Fibroblast of lung (primary cell): ENCODE measurements at places on chromosomes 2 and 18.

DNA sequence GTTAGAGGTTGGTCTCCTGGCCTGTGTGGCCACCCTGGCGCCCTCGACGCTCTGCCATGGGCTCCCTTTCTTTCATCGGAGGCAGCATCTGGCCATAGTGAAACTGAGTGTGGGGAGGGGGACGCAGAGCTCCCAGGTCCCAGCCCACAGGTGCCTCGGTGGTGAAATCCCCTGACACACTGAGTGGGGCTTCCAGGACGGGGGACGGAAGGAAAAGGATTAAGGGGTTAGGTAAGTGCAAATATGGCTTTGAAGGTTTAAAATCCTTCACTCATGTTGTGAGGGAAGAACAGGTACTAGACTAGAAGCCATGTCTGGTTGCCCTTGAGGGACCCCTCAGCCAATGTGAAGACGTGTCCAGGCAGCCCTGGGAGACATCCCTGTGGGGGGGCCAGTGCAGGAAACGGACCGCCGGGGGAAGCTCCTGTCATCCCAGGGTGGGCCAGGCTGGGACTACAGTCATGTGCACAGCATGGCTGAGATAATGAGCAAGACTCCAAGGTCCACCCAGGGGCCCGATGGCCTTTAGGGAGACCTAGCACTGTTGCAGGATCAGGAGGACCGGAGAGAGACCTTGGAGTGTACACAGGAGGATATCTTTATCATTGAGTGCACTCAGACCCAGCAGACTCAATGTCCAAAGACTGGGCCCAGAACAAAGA is 36.3 kb downstream of the RTP5 start:
- no peak for DNase-seq

- no peak for DNase-seq
Measured at GRCh38 chr2:85888020-85888683, 638 bp downstream of the ST3GAL5 start.

DNA sequence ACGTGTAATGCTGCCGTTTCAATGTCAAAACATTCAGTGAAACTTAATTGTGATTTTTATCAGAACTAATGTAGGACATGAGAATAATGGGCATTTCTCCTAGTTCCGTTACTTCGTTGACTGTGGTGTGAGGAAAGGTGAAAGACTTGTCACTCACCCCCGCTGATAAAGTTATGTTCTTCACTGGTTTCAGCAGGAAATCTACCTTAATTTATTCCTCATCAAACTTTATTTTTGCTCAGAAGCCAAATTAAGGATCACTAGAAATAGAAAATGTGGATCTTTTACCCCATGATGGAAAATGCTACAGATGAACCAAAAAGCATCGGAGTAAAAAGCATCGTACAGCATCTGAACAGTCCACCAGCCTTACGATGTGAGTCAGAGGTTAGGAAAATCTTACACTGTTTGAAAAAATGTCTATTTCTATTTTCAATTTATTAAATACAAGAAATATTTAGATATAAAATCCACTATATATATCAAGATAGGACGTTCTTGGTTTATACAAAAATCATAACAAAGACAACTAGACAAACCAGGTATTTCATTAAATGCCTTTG is 1.0 kb upstream of the ROCK1 start:
- DNase-seq, result peak; percentile 9

DNA sequence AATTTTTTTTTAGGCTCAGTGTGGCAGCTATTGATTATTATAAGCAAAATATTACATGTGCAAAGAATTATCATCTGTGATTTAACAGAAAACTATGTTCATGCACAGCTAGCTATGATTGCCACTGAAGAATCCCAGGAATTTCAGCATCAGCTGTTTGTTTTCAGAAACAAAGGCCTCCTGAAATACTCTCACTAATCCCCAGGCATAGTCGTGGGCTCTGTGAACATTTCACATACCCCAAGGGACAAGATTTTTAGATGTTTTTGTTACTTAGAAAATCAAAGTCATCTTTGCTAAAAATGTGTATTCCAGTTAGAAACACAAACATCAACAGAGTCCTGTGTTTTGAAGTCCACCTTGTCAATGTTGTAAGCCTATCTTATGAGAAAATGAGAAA is 156.1 kb downstream of the MYO1B start:
- DNase-seq, result peak; percentile 64

DNA sequence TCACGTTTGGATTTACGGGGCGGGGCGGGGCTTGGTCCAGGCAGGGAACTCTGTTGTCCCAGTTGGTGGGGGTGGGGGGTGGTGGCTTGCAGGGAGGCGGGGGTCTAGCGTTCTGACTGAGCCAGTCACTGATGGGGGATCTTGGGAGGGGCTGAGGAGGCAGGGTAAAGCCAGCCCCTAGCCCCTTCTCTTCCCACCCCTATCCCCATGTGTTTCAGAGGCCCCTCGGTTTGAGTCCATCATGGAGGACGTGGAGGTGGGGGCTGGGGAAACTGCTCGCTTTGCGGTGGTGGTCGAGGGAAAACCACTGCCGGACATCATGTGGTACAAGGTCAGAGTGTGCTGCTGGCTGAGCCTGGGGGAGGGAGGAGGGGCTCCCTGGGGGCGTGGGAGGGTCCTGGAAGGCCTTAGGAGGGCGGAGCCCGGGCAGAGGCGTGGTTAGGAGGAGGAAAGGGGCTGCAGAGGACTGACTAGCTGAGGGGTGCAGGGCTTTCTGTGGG is 22.0 kb upstream of the GMPPA start:
- DNase-seq, result no peak

- DNase-seq, result peak; percentile 38
Measured at GRCh38 chr2:159168707-159169106, 117.8 kb downstream of the WDSUB1 start.

DNA sequence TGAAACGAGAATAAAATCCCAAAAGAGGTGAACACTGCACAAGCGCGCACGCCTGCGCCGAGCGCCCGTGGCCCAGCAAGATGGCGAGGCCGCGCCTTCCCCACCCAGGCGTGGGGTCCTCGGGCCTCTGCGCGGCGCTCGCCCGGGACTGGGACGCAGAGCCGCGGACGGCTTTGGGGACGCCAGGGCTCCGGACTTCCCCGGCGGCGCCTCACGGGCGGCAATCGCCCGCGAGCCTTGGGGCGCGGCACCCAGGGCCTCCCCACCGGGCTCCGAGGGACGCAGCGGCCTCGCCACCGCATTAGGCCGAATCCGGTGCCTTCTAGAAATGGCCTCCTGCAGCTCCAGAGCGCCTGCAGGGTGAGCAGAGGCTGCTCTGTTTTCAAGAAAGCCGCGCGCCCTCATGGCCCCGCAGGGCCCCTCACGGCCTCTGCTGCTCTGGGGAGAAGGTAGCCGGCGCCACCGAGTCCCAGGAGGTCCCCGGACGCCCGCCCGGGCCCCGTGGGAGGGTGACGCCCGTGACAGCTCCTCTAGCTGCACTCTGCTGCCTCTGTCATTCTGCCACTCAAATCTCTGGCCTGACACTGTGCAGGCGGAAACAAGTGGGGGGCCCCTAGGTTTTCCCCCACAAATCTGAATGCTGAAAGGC is 35.9 kb upstream of the POMC start:
- no peak for DNase-seq

DNA sequence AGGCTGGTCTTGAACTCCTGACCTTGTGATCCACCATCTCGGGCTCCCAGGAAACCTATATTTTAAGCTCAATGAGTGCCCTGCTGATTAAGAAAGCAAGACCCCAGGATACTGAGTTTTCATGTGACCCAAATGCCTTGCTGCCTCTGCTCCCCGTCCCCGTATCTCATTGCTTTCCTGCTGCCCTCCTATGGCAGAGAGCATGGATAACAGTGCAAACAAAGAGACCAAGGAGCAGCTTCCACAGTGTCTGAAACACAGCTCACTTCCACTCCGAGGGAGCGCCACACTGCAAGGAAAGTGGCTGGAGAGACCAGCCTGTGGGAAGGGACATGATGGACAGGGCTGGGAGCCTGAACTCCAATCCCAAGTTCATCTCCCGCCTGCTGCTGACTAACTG is 246.8 kb downstream of the TMEM182 start:
- no peak for DNase-seq

DNA sequence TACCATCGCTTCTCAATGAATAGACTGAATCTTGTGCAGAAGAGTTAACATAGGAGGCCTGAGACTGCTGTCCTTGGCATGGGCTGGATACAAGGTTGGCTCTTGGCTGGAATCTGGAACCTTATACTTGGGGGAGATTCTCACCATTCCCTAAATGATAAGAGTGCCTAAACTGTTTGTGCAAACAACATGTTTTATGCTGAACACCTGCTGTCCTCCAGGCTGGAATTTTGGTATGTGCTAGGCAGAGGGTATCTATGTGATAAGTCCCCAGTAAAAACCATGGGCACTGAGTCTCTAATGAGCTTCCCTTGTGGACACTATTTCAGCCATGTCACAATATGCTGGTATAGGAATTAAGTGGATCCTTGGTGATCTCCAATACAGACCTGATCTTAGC is 12.8 kb downstream of the PGAP1 start:
- no peak for DNase-seq

DNA sequence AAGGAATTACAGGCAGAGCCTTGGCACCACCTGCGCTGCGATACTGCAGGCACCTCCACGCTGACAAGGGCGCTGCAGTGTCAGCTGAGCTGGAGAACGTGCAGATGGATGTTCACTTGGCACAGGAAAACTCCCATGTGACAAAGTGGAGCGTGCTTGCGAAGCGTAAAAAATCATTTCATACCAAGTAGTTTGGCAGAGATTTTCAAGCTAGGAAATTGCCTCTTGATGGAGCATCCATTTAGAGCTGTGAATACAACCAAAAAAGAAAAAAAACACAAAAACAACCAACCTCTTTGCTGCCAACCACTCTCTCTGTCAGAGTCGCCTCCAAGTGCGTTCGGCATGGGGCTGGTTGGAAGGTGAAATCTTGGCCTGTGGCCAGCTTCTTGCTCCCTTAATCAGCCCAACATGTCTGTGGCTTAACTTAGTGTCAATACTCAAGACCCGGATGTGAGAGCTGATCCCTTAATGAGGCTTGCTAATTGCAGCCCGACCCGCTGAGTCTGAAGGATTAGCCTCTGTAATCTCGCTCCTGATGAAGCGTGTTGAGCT is 38.1 kb downstream of the ACOXL start:
- DNase-seq, result no peak

DNA sequence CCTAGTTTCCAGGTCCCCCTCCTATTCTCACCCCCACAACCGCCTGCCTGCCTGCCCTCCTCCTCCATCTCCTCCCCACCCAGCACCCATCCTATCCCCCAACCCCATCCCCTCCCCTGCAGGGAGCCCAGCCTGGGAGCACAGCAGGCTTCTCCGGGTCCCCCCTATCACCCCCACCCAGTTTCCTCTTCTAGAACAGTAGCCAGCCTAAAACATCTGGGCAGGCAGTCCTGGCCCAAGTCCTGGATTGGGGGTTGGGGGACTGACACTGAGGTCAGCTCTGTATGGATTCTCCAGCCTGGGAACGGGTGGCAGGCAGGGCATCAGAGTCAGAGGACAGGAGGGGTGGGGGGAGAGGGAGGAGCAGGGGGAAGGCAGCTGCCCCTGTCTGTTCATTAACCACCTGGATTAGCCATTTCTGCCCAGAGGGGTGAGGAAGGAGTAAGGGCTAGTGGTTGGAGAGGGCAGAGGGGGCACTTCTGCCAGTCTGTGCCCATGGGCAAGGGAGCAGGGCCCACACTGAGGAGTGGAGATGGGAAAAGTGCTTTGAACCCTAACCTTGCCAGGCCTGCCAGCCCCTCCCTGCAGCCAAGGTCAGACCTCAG is 60.0 kb downstream of the TNS1 start:
- no peak for DNase-seq

GRCh38 chr2:207970147-207970825 is 55.0 kb downstream of the PLEKHM3 start:
- no peak for DNase-seq

GRCh38 chr2:217282531-217282930 is 422.7 kb upstream of the TNP1 start:
- peak; percentile 94 for DNase-seq

DNA sequence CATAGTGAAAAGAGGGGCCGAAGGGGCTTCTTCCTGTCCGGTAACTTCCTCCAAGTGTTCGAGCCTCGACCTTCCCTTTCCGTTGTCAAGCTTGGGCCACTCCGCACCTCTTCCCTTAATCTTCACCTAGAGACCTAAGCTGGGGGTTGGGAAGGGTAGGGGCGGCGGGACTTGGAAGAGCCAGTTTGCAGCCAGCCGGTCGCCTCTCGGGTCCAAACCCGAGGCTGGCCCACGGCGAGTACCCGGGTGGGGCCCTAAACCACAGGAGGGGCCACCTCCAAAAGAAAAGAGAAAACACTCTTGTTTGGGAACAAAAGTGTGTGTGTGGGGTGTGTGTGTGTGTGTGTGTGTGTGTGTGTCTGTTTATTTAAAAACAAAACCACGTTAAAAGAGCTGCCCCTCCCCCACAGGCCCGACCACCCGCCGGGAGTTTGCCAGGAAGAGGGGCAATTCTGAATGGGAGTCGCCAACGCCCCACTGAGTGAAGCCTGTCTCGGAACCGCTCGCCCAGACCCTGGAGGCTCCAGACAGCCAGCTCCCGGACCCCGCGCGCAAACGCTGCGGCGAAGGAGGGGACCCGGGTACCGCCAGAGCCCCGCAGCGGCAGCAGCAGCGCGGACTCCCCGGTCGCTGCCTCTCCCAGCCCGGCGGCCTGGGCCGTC is 488 bp upstream of the RHOB start:
- no peak for DNase-seq
